Ammon's horn (tissue), 1 donor: ENCODE measurements at places on chromosomes 2 and 18.

- no peak for DNase-seq
Measured at GRCh38 chr2:226643030-226643945, 156.3 kb downstream of the IRS1 start.

DNA sequence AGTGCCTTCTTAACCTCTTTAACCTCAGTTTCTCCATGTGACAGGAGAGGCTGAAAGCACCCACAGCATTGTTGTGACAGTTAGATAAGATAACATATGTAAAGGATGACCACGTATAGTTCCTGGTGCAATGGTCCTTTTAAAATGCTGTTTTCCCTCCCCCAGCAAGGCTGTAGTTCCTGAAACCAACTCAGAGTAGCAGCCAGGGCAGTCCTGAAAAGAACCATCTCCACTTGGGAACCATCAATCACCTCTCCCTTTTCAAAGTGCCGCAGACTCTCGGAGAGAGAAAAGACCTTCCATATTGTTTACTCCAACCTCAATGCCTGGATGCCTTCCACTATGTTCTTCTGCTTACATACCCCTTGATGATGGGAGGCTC, 158.8 kb downstream of the DDX1 start:
- no peak for DNase-seq

DNA sequence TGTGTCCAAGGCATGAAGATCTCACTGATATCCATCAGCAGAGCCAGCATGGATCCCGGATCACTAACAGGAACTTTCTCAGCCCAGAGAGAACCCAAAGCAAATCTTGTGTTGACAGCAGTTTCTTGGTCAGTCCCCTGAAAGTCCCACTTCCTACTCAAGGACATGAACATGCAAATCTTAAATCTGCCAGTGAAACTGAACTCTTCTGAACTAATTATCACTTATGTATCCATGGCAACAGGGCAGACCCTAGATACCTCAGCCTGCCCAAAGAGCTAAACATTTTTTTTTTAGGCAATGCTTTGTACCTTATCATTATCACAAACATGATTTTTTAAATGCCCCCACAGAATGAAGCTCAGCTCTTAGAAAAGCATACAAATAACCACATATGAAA, 127.8 kb upstream of the DDX18 start:
- DNase-seq: no peak

DNA sequence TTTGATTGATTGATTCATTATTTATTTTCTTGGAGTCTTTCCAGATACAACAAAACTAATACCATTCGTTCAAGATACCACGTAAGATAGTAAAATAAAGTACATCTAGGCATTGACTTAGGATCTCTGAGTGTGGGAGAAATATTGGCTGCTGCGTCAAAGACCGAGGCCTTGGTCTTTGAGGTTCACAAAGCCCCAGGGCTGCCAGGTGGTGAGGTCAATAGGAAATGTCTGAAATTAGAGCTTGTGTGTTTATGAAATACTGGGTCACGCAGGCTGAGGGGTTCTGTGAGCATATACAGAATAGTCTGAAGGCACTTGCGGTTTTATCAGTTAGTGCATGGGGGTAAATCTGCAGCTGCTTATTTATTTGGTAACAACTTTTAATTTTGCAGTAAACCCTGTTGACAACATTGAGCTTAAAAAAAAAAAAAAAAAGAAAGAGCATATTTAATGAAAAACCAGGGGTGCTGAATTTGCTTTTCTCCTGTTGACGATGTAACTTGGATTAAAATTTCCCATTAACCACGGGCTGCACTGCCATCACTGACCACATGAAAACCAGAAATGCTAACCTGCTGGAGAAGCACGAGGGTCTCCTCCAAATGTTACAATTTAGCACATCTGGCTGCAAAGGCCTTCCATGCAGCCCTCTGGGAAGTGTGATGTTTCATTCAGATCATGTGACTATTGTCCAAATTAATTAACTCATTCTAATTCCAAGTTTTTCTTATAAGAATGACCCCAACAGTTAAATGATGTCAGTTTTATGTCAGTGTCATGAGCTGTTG, 27.1 kb upstream of the SERPINB12 start:
- DNase-seq: no peak

GRCh38 chr2:8510519-8510918, 171.3 kb upstream of the ID2 start:
- no peak for DNase-seq

- DNase-seq: no peak
Measured at GRCh38 chr2:28407131-28407975, 14.7 kb downstream of the FOSL2 start.

- DNase-seq: no peak
Measured at GRCh38 chr2:150909613-150910012, 352.1 kb downstream of the RBM43 start.

- no peak for DNase-seq
Measured at GRCh38 chr2:98692090-98693054, 38.6 kb downstream of the MGAT4A start.

DNA sequence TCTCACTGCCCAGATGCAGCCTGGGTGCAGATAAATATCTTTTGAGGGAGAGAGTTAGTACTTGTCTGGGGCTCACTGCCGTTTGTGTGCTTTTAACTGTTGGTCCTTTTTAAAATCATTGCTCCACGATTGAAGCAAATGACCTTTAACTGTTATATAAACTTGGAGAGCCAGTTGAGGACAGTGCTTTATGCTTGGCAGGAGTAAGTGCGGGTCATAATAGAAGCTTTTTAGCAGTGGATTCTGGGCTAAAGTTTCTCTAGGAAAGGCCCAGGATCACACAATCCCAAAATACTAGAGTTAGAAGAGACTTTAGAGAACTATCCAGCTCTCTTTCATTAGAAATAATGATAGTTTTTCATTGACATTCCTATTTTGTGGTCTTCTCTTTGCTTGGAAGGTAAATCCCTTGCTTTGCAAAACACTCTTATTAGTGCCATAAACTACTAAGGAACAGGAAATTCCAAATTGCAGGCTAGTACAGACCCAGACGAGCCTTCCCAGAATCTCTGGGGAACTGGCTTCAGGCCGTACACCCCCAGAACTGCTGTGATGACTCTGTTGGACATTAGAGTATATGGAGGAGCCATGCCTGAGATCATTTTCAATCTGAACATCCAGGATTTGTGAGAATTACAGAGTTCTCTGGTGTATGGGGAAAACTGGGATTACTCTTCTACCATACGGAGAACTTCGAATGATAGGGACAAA, 19.1 kb downstream of the LIMS1 start:
- no peak for DNase-seq

DNA sequence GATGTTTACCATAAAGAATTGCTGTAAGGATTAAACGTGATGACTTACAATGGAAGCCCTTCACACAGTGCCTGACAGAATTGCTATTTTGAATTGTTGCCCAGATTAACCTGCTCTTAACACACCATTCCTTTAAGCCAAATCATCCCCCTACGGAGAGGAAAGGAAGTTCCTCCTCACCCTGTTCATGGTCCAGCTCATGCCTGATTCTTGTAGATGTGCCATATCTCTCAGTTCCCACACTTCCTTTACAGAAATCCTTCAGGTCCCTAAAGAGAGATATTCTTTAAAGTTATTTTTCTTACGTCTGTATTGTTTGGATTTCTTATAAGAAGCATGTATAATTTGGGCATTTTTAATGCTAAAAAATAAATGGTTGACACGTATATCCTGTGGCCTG, 127.5 kb upstream of the DAPL1 start:
- no peak for DNase-seq

- peak; percentile 83 for DNase-seq
Measured at GRCh38 chr2:131039535-131039907, 53.7 kb downstream of the FAM168B start.

GRCh38 chr2:9984217-9984739, 32.8 kb downstream of the GRHL1 start:
- peak; percentile 49 for DNase-seq

DNA sequence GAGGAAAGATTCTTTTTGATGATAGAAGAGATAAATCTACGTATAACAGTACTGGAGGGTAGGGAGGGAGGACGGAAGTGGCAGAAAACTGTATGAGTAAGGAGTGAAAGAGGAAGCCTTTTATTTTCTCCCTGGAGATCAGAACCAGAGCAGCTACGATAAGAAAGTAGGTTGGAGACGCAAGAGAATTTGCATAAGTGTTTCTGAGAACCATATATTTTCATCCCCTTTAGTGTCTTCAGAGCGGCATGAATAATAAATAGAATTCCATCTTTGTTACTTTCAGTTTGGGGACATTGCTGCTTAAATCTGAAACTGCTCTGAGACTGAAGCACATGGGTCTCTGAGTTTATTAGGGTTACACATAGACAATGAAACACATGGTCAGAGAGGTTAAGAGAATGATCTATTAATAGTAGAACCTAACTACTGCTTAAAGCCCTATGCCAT, 230.2 kb upstream of the TNP1 start:
- no peak for DNase-seq

GRCh38 chr2:62662554-62662953, 43.0 kb upstream of the EHBP1 start:
- peak; percentile 40 for DNase-seq

GRCh38 chr2:197931661-197932312, 127.4 kb downstream of the PLCL1 start:
- no peak for DNase-seq

DNA sequence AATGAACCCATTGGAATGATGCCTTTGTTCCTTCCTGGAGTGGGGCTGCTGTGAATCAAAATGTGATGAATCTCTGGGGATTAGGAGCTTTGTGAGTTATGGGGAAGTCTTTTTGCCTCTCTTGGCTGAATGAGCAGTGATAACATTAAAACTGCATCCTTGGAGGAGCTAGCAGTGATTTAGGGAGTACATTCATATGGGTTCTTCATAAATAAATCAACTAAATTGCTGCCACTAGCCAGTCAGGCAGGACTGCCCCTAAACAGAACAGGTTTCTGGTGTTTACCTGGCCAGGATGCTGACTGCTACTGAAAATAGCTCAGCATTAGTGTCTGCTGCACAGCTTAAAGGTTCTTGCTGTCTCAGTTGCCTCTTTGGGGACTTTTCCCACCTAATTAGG, 244.5 kb upstream of the MEX3C start:
- DNase-seq: no peak

DNA sequence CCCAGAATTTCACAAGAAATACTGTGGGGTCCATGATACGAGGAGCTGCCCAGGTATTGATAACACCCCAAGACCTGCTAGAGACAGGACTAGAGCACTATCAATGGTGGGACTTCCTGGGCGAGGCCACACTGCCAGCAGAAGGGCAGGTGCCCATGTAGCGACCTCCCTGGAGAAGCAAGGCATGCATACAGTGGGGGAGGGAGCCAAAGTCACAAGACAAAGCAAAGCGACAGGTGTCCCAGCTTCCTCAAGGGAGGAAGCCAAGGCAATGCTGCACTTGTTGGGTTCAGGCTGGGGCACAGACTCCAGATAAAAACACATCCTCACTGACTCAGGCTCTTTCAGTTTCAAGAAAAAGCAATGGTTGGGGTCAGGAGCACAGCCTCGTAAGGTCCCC, 7.5 kb downstream of the CD207 start:
- no peak for DNase-seq

GRCh38 chr18:46097431-46097800, 680 bp downstream of the ATP5F1A start:
- DNase-seq: no peak

GRCh38 chr2:158676696-158677095, 118.4 kb upstream of the DAPL1 start:
- DNase-seq: peak; percentile 54

DNA sequence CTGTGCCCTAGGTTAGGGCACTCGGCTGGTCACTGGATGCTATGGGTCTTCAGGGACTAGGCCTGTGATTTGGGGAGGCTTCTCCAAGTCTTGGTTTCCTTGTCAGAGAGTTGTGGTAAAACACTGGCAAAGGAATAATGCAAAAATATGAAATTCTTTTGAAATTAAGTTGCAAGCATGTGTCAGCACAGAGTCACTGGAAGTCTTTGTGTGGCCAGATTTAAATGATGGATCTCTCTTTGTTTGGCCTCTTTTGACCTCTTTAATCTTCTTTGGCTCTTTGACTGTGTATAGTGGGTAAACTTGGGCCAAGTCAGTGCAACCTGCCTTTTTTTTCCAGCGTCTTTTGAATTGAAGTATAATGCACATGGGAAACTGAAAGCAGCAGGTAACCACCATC, 12.1 kb downstream of the HK2 start:
- DNase-seq: no peak

GRCh38 chr2:152924722-152925121, 206.3 kb downstream of the ARL6IP6 start:
- DNase-seq: no peak

- peak; percentile 5 for DNase-seq
Measured at GRCh38 chr2:59288771-59289170, 1047.6 kb upstream of the FANCL start.

DNA sequence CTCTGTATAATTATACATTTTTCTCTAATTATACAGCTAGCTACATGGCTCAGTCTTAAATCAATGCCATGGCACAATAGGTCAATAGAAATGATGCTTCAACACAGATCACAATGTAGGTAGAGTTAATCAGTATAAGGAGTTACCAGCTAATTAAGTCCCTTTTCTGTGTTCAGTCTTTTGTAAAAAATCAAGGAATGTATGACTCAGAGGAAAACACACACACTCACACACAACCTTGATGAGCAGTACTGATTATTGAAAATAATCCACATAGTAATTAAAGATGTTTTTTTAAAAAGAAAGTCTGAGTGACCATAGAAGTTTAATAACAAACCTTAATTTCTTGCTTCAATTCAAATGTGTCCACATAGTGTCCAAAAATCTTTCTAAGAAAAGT, 691.3 kb downstream of the LRP1B start:
- DNase-seq: no peak

DNA sequence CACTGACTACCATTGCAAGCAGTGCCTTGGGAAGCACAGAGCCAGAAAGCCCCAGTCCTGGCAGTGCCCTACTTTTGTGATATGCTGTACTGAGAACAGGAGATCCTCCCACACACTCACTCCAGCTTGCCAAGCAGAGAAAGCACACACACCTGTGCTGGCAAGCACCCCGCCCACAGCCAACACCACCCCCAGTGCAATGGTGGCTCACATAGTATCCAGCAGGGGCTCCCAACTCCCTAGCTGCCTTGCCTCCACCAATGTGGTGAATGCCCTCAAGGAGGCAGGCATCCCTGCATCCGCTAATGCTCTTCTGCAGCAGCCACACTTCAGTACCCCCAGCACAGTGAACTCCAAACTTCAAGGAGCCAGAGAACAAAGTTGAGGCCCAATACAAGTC, 1655.8 kb downstream of the SUCLG1 start:
- DNase-seq: no peak
